HuH-7.5 (cell line): ENCODE measurements at places on chromosomes 1 and 21.

DNA sequence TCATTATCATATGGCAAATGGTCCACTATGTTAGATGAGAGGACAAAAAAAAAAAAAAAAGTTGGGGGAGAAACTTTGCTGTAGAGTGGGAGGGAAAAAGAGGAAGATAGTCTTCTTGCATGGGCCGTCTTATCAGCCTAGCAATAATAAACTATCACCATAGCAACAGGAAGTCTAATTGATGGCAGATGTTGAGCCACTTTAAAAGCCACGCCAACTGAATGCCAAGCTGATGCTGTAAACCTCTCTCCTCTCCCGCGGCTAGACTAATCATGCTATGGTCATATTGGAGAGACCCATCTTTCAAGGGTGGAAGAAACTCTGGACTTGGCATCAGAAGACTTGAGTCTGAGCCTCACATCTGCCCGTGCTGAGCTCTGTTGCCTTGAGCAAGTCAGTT, 122.2 kb upstream of the HOOK1 start:
- DNase-seq: no peak

DNA sequence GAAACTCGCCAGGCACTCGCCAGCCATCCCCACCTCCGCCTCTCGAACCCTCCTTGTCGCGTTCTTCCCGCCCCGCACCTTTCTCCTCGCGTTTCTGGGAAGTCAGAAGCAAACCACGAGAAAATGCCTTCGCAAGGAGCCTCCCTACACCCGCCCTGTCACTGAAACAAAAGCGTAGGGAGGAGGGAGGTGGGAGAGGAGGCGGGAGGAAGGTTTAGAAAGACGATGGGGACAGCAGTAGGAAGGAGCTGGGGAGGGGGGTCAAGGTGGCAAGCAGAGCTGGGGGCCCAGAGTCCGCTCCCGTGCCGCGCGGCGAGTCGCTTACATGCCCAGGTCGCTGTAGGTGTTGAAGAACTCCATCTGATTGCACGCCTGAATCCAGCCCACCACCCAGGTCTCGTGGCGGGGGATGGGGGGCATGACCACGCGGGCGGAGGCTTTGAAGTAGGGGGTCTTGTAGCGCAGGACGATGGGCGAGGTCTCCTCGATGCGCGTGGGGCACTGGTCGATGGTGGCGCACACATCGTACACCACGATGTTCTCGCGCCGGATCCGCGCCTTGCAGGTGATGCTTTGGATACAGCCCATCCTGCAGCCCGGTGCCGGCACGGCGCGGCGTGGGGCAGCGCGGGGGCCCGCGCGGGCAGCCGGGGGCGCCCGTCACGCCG, 1.0 kb downstream of the FAM78B start:
- no peak for DNase-seq

DNA sequence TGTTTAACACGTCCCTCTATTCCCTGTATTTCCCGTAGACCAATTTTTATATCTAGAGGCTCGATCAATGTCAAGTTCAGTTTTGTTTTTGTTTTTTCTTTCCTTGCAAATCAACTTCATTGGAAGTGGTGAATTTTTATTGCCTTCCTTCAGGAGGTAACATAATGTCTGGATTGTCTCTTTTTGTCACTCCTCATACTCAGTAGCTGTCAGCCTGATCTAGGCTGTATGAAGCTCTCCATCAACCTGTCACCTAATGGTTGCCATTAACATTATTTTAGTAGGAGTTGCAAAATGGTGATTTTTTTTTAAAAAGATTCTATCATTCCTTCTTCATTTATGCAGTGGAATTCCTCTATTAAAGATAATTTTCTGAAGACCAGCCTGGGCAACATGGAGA, 49.7 kb upstream of the KIF26B start:
- DNase-seq: no peak

DNA sequence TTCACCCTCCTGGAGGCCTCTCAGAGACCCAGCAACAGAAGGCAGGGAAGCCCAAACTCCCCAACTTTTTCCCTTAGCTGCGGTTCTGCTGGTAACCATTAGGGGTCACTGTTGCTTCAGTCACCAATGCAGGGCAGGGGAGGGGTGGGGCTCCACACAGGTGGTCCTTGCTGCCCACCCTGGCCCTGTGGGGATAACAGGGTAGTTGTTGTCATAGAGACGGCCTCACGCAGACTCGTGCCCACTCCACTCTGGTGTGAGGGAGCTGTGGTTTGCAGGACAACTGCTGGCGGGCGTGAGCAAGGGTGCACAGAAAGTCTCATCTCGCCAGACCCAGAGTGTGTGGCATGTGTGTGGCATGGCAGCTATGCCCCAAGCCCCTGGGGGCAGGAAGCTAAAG, 19.9 kb downstream of the INSRR start:
- no peak for DNase-seq

DNA sequence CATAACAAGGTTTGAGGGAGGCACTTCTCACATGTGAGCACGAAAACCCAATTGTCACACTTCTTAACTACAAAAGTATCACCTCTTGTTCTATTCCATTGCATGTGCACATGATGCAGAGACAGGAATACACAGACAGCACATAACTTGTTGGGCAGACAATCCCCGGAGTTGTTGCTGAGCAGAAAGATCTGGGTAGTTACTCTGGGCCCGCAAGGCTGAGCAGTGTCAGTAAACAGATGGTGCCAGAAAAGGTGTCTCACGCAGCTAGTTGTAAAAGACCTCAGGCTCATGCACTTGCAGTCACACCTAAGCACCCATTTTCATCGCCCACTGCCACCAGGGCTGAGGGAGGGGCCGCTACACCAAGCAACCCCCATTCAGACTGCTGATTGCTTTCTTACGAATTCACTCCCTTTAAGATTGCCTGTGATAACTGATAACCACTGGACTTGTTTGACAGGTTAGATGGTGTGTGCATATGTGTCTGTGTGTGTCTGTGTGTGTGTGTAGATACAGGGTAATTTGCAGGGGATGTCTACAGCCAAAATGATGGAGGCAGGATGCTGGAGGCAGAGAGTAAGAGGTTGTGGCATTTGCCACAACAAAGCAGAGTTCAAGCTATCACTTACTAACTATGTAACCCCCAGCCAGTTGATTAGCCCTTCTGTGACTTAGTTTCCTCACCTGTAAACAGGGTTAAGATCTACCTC, 4.2 kb downstream of the LGR6 start:
- DNase-seq: no peak

- no peak for DNase-seq
Observed at GRCh38 chr1:12501661-12502060, 116.3 kb downstream of the DHRS3 start.

DNA sequence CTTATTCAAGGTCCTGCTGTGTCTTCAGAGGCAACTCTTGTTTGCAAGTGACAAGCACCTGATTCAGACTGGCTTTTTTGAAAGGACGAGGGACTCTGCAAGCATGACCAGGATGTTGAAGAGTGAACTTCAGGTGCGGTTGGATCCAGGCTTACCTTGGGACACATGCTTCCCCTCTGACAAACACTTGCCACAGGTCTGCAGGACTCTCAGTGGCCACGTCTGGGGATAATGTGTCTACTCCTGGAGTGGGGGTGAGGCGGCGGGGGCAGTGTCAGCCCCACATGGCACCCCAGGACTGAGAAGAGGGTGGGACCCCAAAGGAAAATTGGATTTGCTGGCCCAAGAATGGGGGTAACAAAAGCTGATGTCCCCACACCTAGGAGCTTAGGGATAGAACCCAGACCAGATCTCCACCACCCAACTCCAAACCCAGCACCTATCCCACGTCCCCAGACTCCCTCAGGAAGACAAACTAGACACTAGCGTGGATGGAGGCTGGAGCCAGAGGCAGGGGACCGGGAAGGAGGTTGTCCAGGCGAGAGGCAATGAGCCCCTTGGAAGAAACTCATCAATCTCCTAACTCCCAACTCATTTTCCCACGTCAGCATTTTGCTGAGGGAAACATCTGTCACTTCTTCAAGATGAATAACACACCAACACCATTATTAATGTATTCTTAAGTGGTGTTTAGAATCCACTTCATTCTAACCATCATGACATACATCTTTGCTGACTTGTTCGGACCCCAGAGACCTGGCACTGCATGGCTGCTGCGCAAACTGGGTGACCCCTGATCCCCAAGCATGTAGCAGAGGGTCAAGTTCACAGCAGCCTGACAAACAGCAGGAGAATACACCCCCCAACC, 32.0 kb upstream of the LAPTM5 start:
- no peak for DNase-seq

DNA sequence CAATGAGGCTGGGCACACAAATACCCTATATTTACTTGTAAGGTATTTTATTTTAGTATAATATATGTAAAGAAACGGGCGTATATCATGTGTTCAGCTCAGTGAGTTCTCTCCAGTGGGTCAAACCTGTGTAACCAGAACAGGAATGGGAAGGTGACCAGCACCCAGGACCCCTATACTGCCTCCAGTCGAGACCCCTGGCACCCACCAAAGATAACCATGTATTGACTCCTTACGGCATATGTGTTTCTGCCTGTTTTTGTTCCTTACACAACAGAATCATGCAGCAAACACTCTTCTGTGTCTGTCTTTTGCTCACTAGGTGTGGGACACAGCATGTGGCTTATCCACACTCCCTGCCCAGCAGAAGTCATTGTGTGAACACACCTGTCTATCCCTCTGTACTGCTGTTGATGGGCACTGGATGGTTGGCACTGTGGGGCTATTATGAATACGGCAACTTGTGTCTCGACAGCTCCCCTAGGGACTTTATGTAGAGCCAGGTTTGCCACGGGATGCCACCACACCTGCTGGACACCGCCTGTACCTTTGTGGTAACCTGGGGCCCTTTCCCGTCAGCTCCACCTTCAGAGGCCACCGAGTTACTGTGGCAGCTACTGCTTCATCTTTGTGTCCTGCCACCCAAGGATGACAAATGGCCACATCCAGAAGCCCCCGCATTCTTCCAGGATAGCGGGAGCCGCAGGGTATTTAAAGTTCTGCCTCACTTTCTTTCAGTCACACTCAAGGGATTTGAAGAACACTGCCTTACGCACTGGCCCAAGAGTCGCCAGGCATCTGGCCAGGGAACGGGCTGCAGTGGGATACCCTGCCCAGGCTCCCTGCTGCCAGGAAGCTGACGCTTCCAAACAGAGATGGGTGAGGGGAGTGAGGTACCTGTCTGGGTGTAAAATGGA, 23.5 kb upstream of the C2CD2 start:
- no peak for DNase-seq

DNA sequence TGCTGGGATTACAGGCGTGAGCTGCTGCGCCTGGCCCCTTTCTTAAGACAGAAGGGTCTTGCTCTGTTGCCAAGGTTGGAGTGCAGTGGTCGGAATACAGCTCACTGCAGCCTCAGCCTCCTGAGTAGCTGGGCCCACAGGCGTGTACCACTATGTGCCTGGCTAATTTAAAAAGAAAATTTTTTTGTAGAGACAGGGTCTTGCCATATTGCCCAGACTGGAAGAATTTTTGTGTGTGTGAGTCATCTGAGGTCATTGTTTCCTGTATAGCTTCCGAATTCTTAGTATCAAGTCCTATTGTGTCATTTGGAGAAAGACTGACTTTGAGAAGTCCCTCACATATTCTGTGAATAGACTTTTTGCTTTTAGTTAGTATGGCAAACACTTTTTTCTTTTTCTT, 4.7 kb downstream of the SZRD1 start:
- DNase-seq: no peak

- no peak for DNase-seq
Observed at GRCh38 chr1:214215583-214215982, 65.4 kb upstream of the SMYD2 start.

DNA sequence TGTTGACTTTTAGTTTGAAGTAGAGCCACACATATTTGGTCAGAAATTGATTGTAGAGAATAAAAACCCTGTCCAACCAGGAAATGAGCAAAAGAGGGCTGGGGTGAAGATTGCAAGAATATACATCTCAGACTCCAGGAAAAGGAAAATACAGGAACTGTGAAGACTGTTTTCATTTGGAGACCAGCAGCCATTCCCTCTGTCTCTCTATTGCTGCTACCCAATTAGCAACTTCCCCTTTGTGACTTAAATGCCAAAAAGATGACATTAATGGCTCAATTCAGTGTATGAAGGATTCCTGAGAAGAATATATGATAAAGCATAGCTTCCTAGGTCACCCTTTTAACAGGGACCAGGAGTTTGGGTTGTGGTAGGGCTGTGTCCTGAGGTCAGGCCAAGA, 31.6 kb upstream of the CEP350 start:
- no peak for DNase-seq

GRCh38 chr21:38675182-38675824, 130.4 kb upstream of the ETS2 start:
- DNase-seq: no peak

GRCh38 chr1:106717591-106717990, 338.9 kb upstream of the PRMT6 start:
- no peak for DNase-seq

DNA sequence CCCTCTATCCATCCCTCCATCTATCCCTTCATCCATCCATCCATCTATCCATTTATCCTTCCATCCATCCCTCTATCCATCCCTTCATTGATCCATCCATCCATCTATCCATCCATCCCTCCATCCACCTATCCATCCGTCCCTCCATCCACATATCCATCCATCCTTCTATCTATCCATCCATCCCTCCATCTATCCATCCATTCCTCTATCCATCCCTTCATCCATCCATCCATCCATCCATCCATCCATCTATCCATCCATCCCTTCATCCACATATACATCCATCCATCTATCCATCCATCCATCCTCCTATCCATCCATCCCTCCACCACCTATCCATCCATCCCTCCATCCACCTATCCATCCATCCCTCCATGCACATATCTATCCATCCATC, 23.6 kb downstream of the MATN1 start:
- DNase-seq: no peak

- no peak for DNase-seq
Observed at GRCh38 chr1:118151312-118151937, 33.6 kb downstream of the SPAG17 start.

GRCh38 chr1:44405798-44406736, 1.0 kb downstream of the RNF220 start:
- peak; percentile 56 for DNase-seq

DNA sequence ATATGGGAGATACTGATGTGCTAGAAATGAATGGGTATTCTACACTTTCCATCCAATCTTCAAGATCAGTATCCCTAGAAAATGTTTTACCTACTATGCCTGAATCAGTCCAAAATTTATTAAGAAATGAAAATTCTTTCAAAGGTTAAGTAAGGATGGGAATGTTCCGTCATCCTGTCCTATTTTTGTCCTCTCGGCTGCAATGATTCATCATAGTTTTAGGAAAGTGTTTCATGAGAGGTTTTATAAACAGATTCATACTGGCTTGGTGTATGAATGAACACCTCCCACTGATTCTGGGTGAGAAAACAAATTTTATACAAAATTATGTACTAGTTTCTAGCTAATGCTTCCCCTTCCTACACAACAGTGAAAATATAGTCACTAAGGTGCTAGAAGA, 504.6 kb upstream of the NR5A2 start:
- no peak for DNase-seq

- no peak for DNase-seq
Observed at GRCh38 chr21:34279285-34279684, 84.5 kb upstream of the KCNE2 start.

DNA sequence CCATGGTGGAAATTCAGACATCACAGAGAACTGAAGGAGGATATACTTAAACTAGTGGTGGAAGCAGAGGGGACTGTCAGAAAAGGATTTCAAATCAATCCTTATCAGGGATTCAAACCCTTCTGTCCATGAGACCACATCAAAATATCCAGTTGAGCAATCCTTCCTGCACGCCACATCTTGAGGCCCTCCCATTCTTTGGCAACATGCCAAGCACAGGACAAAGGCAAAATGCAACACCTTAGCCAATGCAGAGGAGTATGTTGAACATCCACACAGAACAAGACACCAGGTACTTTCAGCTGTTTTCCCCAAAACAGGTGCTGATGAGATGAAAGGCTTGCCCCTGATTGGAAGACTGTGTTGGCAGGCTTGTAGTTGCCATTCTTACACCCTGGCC, 81.8 kb upstream of the PLXNA2 start:
- DNase-seq: no peak
